ENCODE measurements at places on chromosomes 7 and 10.

DNA sequence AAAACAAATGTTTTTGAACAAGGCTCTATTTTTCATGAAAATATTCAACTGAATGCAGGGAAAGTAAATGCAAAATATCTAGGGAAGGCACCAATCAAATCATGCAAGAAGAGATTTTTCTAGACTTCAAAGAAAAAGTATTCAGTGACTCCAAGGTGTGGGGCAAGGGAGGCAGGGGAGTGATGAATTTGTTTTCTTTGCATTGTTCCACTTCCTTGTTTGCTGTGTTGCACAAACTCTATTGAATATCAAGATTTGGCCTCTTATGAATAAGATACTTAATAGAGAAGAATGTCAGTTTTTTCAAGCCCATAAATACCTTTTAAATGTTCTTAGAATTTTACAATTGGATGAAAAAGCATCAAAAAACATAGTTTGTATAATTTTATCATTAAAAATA is 26.4 kb downstream of the STEAP1 start:
- DNase-seq: no peak

- no peak for DNase-seq
Measured at GRCh38 chr7:30789334-30789711, 18.1 kb downstream of the MINDY4 start.

DNA sequence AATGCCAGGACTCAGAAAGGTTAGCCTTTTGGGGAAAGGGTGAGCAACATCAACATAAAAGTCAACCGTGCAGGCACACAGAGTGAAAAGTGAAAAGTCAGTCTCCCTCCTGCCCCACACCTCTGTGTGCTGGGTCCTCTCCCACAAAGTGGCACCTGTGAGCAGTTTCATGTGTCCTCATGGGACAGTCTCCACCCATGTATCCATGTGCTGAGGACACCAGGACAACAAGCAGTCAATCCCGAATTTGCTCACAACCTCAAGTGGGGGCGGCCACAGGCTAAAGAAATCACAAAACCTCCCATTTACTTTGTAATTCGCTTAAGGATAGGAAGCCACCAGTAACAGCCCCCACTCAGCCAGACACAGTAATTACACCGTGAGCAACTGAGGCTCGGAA is 97.4 kb downstream of the ARHGAP22 start:
- no peak for DNase-seq

DNA sequence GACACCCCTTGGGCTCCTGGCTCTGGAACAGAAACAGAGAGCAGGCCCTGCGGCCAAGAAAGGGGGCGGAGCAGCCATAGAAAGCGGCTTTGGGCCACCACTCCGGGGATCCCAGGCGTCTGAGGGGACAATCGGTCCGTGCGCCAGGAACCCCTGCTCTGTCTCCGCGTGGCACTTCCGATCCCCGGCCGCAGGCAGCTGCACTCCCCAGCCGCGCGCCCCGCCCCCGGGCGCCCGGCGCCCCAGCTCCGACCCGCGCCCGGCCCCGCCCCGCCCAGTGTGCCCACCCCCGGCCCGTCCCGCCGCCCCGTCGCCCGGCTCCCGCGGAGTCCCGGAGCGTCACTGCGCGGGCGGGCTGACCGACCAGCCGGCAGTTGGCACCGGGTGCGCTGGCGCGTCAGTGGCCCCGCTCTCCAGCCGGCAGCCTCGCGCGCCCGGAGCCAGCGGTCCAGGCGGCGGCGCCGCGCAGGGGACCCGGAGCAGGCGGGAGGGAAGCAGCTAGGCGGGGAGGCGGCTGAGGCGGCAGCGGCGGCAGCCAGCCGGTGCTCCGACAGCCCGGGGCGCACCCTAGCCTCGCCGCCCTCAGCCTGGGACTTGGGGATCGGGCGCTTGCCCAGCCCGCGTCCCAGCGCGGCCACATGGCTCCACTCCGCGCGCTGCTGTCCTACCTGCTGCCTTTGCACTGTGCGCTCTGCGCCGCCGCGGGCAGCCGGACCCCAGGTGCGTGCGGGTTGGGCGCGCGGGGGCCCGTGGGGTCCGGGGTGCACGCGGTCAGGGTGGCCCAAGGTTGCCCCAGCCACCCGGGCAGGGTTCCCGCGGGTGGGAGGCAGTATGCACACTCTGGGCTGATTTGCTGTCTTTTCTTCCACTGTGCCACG is at the start of gene ADAMTS14:
Gene ADAMTS14 (plus strand): TSS at position 342 of the 878 bp plus-strand sequence. CDS start 297 bp downstream, at position 639.
- no peak for DNase-seq

GRCh38 chr7:94382132-94382531 is 12.6 kb upstream of the COL1A2 start:
- no peak for DNase-seq

- no peak for DNase-seq
Measured at GRCh38 chr10:1159131-1160061, 103.2 kb downstream of the WDR37 start.

DNA sequence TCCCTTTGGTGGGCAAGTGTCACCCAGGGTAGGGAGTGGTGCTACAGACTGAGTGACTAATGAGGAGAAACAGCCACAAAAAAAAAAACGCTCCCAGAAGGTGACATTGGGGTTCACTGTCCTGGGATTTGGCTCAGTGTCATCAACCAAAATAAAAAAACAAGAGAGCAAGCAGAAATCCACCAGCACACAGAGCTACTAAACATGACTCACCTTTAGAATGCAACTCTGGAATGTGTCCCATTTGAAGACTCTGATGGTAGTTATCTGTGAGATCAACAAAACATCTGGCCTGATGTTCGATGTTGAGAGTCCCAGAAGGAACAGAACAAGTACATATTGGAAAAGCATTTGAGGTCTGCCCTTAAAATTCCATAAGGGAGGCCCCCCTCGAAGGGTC is 200.3 kb upstream of the LYZL2 start:
- no peak for DNase-seq

GRCh38 chr7:50652400-50653125 is 87.4 kb upstream of the DDC start:
- no peak for DNase-seq

DNA sequence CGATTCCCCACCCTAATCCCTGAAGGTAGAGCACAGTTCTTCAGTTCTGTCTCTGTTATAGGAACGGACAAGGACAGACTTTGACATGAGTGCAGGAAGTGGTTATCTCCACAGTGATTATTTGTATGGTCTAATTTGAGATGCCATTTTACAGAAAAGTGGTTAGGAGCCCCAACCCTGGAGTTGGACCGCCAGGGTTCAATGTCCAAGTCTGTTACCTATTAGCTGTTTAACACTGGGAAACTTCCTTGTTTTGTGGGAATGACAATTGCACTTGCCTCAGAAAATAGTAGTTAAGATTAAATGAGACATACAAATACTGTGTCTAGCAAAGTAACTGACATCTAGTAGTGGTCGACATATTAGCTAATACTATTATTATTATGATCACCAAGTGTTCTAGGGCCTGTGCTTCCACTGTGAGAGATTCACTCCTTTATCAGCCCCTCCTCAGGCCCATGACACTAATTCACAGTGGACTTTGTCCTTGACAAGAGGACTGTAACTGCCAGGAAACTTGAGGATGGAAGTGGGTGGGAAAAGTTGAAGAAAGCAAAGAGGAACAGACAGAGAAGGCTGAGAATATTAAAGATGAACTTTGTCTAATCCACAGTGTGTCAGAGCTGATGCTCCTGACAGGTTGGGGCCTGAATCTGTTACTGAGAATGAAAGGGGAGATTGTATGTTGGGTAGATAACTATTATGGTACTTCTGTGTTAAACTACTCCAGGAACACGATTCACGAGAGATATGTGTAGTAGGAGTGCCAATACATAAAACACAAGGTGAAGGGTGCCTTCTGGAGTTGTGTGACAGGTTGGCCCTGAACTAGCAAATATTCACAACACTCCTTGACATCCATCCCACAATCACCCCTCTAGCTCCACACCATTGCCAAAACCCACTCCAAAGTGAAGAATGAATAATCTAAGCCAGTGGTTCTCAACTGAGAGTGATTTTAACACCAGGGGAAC is 66.4 kb downstream of the TAC1 start:
- DNase-seq: no peak

- no peak for DNase-seq
Measured at GRCh38 chr7:33903791-33904680, 1.3 kb upstream of the BMPER start.

DNA sequence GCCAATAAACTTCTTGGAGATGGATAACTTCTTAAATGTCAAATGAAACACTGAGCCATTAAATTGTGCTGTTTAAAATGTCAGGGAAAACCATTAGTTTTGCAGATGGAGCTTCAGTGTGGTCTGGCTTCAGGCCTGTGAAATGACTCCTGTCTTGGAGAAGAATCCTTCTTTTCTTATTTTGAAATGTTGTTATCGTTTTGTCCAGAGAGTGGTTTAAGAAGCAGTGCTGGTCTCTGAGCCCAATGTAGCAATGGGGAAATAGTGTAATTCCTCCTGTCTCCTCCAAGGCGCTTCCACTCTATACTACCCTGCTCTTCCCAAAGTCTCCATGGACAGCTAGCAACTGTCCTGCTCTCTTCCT is 177.6 kb downstream of the REEP3 start:
- no peak for DNase-seq

- DNase-seq: no peak
Measured at GRCh38 chr10:131514454-131514853, 202.9 kb upstream of the TCERG1L start.

GRCh38 chr10:28496017-28496416 is 36.9 kb upstream of the WAC start:
- DNase-seq: no peak

DNA sequence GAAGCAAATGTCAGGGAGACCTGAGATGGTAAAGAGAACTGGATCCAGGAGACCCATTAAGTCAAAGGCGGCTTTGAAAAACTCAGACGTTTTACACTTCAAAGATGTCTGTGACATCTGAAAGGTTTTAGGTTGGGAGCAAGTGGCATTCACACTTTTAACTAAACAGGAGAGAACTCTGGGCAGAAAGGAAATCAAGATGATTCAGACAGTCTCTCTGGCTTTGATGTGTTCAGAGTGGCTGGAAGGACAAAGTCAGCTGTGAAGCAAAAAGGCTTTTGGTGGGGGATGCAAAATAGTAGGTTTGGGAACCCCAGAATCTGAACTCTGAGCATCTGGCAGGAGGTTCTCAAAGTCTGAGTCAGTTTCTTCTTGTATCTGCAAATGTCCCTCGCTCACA is 66.6 kb downstream of the PRKCQ start:
- DNase-seq: no peak

DNA sequence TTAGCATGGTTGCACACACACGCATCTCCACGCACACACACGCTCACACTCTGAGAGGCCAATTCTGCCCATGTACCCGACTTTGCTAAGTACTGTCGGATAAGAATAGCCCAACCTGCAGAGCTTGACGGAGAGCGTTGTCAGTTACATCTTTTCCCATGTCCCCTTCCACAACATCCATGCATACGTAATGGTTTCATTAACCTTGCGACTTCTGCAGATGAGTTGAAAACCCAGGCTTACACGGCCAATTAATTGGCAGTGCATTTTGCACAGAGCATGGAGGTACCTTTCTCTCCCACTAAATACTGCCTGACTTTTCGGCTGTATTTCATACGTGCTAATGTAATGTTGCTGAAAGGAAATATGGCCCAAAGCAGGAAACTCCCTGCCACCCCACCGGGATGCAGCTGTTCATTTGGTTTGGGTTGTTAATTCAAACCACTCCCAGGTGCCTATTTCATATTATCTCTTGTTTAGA is 291.2 kb upstream of the HABP2 start:
- DNase-seq: no peak
